ENCODE measurements at places on chromosomes 4 and X.

GRCh38 chrX:18855919-18856644 is 127.8 kb downstream of the PHKA2 start:
- no peak for DNase-seq

- DNase-seq: no peak
Measured at GRCh38 chrX:24025741-24026403, 1.1 kb downstream of the KLHL15 start.

DNA sequence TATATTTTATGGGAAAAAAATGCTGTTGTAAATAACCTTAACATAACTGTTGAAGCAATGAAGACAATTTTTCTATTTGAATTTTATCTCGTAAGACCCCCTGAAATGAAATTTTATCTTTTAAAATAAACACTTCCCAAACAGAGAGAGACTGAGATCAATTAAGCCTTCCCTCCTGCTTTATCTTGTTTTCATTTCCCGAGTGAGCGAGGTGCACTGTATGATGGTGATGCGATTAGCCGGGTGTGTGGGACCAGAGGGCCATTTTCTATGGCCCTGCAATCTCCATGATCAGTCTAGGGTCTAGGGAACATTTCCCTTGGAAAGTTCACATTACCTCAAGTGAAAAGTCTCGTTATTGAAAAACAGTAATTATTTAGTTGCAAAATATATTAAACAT is 134.1 kb upstream of the MID1 start:
- no peak for DNase-seq

DNA sequence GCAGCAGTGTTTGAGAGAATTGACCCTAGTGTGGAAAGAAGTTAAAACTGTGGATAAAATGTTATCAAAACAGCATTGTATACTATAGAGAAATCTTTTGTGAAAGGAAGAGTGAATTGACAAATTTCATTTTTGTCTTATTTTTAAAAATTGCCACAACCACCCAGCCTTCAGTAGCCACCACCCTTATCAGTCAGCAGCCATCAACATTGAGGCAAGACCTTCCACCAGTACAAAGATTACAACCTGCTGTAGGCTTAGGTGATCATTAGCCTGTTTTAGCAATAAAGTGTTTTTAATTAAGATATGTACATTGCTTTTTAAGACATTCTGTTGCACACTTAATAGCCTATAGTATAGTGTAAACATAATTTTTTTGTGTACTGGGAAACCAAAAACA is 91.1 kb downstream of the NFKB1 start:
- no peak for DNase-seq

DNA sequence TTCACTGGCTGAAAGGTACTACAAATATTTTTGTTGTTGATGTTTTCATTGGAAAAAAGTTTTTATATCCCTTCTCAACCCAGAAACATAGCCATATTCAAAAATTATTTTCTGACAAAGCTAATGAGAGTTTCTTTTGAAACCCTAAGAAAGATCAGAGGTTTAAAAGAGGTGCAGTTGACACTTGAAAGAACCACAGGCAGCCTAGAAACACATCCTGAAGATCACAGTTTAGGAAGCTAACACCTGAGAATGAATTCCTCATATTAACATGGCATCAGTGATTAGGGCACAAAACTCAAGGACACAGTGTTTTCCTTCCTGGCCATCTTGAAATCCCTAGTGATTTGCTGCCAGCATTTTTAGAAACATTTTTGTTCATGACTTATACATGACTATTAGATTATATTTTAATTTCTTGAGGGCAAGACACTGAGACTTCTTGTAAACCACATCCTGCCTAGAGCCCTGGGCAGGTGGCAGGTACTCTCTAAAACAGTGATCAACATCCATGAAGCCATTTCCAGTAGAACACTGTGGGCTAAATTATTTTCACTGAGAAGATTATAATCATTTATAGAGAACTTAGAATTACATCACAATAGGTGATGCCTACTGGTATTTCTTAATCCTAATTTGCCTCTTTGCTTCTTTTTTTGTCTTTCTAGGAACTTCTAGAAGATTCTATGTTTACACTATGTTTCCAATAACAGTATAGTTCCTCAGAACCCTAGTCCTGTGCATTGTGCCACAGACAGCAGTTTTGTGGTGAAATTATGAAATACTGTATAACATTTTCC is 80.0 kb downstream of the ARSJ start:
- no peak for DNase-seq

DNA sequence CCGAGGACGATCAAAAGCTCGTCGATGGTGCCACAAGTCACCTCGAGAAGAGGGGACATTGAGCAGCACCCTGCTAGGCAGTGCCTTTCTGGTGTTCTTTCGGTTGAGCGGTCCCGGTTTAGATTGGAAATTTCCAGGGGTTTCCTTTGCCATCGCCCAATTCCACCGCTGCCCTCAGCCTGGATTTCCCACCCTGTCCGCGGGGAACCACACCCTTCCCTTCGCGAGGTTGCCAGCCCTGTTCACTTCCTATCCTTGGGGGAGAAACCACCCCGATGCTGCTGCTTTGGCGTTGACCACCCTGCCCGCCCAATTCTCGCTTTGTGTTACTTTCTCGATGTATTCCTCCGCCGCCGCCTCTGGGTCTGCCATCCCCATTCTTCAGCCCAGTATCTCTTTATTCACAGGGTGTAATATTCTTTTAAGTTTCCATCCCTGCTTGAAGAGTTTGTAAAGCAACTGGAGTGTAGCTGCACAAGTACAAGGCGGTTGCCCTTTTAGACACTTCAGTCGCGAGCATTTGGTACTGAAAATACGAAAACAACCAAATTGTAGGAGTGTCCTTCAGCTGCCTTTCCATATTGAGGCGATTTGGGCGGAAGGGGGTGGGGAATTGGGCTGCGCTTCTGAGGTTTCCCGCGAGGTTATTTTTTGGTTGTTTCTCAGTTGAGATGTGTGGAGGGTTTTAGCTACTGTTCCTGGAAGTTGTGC is 1.1 kb downstream of the OGT start:
- DNase-seq: no peak

DNA sequence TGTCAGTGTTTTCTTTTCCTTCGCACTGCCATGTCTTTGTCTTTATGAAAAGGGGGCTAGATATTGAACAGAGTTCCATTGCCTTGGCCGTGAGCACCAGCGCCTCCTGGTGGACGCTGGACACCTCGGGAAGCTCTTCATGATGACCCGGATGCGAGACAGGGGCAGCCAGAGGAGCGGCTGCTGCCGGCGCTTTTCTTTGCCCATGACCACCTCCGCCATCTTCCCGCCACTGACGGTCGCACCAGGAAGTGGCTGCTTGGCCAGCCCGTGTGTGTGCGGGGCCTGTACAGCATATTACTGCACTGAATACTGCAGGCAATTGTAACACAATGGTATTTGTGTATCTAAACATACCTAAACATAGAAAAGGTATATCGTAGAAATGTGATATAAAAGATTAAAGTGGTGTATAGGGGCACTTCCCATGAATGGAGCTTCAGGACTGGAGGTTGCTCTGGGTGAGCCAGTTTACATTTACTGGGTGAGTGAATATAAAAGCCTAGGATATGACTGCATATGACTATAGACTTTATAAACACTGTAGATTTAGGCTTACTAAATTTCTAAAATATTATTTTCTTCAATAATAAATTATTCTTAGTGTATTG is 15.8 kb upstream of the GRIA2 start:
- DNase-seq: no peak

DNA sequence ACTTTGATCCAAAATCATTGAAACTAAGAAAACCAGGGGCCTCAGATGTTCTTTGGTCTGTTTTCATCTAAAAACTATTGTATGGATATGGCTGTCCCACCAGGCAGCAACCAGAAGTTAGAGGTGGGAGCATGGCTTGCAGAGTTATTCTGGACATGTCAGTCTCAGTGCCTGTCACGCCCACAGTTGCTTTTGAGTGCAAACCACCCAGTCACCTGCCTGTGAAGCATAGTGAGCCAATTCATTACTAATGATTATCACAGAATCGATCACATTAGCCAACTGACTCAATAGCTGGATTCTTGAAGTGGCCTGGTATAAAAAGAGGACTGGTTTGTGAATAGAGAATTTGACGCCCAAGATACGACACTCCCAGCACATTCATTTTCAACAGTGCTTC is 104.2 kb upstream of the SORBS2 start:
- DNase-seq: no peak

GRCh38 chr4:147714575-147715401 is 17.1 kb upstream of the ARHGAP10 start:
- no peak for DNase-seq

- DNase-seq: no peak
Measured at GRCh38 chr4:44493924-44494323, 45.3 kb upstream of the KCTD8 start.

DNA sequence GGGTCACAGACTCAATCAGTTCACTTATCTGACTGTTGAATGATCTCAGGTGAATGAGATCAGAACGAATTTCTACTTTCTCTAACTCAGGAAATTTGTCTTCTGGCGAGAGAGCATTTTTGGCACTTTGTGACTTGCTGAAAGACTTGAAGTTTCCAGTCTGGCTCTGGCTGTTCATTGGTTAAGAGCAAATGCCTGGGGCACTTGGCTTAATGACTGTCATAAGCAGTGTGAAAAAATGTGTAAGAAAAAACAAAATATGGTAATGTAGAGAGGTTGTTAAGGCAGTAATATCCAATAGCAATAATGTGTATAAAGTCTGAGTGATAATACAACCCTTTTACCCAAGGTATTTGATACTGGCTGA is 71.3 kb upstream of the PGRMC2 start:
- DNase-seq: no peak

DNA sequence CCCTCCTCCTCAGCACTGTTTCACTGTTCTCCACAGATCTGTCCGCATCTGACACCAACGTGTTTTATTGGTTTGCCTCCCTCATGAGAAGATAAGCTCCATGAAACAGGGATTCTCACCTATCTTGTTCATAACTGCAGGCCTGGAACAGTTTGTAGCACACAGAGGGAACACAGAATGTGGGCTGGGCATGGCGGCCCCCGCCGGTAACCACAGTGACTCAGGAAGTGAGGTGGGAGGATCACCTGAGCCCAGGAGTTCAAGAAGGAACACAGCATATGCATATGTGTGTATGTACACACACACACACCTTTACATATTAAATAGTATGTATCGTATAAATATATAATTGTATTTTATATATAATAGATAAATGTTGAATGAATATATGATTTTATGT is 168.6 kb downstream of the AFAP1 start:
- no peak for DNase-seq

- DNase-seq: no peak
Measured at GRCh38 chr4:20046931-20047677, 204.6 kb upstream of the SLIT2 start.

GRCh38 chr4:56129431-56129861 is 180.7 kb downstream of the CEP135 start:
- no peak for DNase-seq

DNA sequence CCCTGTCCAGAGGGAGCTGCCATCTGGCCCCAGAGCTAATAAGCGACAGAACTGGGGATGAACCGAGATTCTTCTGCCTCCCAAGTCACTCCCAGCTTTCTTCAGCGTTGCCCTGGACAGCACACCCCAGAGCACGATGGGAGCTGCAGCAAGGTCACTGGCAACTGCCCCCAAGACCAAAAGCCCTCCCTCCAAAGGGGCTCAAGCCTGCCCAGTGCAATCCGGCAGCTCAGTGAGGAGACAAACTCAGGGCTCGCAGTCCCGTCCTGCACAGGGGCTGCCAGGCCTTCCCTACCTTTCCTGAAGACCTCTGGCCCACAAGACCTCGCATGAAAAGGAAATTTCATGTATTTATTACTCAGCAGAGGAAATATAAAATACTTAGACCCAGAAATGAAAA is 174.8 kb downstream of the BCOR start:
- no peak for DNase-seq

GRCh38 chrX:9324676-9325075 is 140.2 kb upstream of the TBL1X start:
- no peak for DNase-seq

- no peak for DNase-seq
Measured at GRCh38 chr4:47830265-47831025, 7.4 kb downstream of the CORIN start.

DNA sequence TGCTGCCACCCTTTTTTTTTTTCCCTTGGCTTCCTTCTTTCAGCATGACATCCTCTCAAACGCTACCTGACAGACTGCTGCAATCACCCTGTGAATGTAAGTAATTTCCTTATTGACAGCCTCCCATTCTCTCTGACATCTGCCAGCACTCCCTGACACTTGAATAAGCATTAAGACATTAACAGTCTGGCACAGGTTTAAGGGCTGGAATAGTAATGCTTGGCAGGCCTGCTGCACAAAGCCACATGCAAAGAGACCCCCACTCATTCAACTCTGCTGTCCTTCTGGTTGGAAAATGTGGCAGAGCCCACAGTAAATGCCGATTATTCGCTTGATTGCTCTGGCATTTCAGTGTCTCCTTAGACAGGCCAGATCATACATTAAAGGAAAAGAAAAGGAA is 28.1 kb upstream of the RASGEF1B start:
- no peak for DNase-seq

GRCh38 chrX:118519411-118520215 is 24.0 kb downstream of the DOCK11 start:
- no peak for DNase-seq

GRCh38 chr4:37644962-37645361 is 41.2 kb downstream of the RELL1 start:
- DNase-seq: no peak

DNA sequence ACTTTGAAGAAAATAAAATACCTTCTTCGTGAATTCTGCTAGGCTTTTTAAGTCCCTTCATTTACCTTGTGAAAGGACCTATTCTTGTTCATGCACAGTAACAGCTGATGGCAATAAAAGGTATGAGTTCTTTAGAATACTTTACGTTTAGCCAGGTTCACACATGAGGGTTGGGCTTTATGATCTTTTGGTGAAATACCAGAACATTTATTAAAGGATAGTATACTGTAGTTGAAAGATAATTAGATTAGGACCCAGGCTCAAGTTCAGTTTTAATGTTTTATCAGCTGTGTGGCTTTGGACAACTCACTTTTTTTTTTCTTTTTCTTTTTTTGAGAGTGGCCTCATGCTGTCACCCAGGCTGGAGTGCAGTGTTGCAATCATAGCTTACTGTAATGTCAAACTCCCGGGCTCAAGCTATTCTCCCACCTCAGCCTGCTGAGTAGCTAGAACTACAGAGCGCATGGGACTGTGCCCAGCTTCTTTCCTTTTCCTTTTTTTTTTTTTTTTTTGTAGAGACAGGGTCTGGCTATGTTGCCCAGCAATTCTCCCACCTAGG is 28.2 kb upstream of the NEIL3 start:
- DNase-seq: no peak

DNA sequence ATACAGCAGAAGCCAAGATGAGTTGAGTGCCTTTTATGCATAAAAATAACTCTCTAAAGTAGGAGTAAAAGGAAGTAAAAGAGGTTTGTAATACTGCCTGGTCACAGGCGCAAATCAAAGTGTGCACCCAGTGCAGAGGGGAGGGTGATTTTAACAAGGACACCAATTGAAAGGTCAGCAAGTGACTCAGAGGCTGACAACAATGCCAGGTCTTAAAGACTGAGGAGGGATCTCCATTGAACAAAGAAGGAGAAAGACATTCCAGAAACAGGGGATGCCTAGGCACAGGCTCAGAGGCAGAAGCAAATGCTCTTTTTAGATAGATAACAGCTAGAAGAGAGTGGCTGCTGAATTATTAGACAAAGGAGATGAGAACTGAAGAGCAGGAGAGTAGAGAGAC is 297.4 kb upstream of the VCX start:
- DNase-seq: no peak

- DNase-seq: no peak
Measured at GRCh38 chr4:139666735-139667281, 1.2 kb downstream of the MGST2 start.

GRCh38 chrX:153755136-153755535 is 8.9 kb upstream of the PLXNB3 start:
- no peak for DNase-seq
